Daoy (cell line): ENCODE measurements at places on chromosomes 4 and X. TPM values are rescaled to one million over a fixed set of nuclear protein-coding genes. Genes with fewer than 3 reads are reported as not detected.

The MTNR1A gene
- total RNA-seq = not detected in 2 replicates

The SCML2 gene
- 4.5 and 5.0 TPM in 2 replicates for total RNA-seq

The IL13RA2 gene
- total RNA-seq = 70.3 and 79.4 TPM in 2 replicates

The TMPRSS11B gene
- not detected in 2 replicates for total RNA-seq

The HS6ST2 gene
- 10.1 and 12.9 TPM in 2 replicates for total RNA-seq

The DDIT4L gene
- not detected in 2 replicates for total RNA-seq

The FGF2 gene
- total RNA-seq = 4.2 and 5.5 TPM in 2 replicates

The RHOH gene
- not detected in 2 replicates for total RNA-seq

The SNX12 gene
- 38.5 and 46.1 TPM in 2 replicates for total RNA-seq
